Neural progenitor cell (in vitro differentiated cells): ENCODE measurements at places on chromosomes 2 and 18. TPM values are rescaled to one million over a fixed set of nuclear protein-coding genes. Genes with fewer than 3 reads are reported as not detected.

Gene ZBTB7C
- total RNA-seq: 0.15 and 2.3 TPM in 2 replicates

Gene SH2D6
- total RNA-seq: 0.07 and 0.74 TPM in 2 replicates

Gene ICA1L
- total RNA-seq: 11.7 and 27.5 TPM in 2 replicates

Gene ST8SIA5
- total RNA-seq: 0.03 and 0.04 TPM in 2 replicates

Gene ALMS1
- total RNA-seq: 55.3 and 58.8 TPM in 2 replicates

Gene CNOT11
- 38.0 and 39.0 TPM in 2 replicates for total RNA-seq

Gene KIF5C
- total RNA-seq: 53.0 and 63.1 TPM in 2 replicates

Gene CXCR1
- total RNA-seq: not detected in 2 replicates

Gene TDRD15
- total RNA-seq: not detected in 2 replicates

Gene FSIP2
- total RNA-seq: 12.7 and 15.9 TPM in 2 replicates

DNA sequence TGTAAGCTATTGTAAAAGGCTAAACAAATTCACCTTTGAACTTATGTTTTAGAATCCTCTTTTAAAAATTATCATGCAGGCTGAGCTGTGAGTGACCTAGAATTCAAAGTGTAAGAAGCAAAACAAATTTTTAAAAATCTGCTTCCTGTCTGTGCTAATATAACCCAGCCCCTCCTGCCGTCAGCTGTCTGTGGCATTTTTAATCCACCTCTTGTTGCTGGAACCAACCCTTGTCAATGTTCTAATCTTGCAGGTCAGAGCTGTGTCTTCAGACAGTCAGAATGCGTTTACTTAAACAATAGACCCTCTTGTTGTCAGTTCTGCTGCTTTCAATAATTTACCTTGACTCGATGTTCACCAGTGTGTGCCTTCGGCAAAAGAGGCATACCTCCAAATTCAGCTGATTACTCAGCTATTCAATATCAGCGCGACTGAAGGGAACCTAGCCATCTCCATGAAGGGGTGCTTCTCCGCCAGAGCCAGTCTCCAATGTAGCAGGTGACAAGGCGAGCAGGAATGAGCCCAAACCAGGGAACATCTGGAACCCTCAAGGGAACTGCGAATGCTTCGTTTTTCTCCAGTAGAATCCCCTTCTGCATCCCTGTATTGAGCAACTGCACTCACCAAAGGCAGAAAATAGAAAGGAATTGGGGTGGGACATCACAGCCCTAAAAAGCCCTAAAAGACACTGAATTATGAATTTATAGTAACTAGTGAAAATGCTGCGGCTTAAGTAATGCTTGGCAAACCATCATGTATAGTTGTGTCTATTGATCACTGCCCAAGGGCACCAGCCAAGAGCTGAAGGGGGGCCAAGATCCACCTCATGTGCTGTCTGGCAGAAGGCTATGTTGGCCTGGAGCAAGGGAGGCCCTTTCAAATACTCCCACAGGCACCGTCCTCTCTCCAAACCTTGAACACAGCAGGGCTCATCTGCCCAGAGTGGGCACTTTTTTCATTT, 62.5 kb downstream of the LYPD6B start:
- DNase-seq: no peak

- no peak for DNase-seq
Measured at GRCh38 chr2:189658306-189659212, 2.7 kb upstream of the ASNSD1 start.

- DNase-seq: no peak
Measured at GRCh38 chr18:61595615-61596251, 262.5 kb downstream of the CDH20 start.

DNA sequence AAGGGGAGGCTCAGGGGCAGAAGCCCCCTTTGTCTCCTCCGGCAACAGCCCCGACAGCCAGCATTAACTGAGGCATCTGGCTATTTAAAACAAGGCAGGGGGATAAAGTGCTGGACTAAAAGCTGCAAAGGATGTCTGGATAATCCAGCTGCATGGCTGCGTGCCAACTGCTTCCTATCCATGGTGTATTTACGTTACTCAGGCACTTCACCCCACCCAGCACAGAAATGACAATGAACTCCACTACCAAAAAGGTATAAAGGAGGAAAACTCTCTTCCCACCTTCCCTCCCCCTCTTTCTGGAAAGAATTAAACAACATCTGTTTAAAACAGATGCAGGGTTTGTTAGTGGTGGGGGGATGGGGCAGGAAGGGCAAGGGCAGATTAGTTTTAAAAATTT, 82.5 kb downstream of the SPRED2 start:
- DNase-seq: peak; percentile 43

GRCh38 chr18:63774511-63774910, 707 bp upstream of the SERPINB7 start:
- no peak for DNase-seq

DNA sequence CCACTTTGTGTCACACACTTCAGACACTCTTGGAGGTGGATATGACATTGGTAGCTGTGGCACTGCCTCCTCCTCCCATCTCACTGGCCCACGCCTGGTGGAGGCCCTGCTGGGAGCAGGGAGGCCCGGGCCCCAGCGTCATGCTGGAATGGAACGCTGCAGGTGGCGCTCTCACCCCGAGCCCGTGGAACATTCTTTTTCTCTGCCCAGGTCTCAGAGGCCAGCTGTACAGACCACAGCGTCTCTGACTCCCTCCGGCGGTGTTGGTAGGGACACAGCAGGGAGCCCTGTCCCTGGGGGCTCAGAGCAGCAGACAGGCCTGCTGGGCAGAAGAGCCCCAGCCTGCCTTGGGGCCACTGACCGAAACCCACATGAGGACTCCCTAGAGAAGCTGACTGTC, 218.1 kb downstream of the TWIST2 start:
- DNase-seq: no peak

DNA sequence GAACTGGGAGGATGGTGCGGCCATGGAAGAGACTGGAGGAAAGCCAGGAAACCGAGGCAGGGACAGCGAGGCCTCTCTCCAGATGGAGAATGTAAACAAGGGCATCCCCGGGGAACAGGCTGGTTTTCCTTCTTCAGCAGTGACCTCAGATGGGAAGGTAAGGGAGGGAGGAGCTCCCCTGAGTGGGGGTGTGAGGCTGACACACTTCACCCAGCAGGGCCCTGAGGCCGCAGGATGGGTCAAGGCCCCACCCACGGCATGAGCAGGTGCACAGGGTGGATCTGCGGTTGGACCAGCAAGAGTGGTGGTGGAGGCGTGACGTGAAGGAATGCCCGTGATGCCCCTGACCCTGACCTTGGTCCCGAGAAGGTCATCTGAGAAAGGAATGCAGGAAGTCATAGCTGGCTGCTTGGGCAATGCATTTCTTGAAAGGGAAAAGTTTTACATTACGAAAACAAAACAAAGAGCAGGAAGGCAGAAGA, 48.1 kb downstream of the ADCY3 start:
- DNase-seq: no peak

- no peak for DNase-seq
Measured at GRCh38 chr2:8424997-8425900, 256.6 kb upstream of the ID2 start.

DNA sequence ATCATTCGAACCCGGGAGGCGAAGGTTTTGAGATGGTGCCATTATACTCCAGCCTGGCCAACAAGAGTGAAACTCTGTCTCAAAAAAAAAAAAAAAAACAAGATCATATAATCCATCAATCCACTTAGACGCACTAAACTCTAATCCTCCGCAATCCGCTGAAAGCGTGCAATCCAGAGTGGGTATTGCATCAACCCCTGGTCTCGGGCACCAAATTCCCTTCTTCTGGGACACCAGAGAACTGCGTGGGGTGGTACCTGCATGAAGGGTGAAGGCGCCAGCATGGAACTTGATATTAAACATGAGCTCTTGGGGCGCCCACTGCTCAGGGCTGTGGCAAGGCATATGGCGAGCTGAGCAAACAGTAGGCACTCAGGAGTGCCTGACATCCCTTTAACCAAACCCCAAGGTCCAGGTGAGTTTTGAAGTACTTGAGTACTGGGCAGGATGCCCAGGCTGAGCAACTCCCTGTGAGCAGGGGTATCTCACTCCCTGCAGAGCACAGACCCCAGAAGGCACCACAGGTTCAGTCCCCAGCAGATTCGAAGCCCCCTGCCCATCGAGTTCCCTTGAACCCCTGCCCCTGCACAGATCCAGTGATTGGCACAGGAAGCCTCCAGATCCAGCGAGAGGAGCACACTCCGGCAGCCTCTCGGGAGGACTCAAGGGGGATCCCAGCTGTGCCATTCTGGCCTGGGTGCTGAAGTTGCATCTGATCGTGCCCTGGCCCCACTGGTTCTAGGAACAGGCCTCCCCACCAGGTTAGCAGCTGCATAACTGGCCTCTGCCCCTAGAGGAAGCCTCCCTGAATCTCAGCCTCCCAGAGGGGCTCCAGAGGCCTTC, 8.0 kb downstream of the ALPI start:
- DNase-seq: no peak

GRCh38 chr2:102253753-102254150, 57.6 kb upstream of the IL1RL1 start:
- no peak for DNase-seq

DNA sequence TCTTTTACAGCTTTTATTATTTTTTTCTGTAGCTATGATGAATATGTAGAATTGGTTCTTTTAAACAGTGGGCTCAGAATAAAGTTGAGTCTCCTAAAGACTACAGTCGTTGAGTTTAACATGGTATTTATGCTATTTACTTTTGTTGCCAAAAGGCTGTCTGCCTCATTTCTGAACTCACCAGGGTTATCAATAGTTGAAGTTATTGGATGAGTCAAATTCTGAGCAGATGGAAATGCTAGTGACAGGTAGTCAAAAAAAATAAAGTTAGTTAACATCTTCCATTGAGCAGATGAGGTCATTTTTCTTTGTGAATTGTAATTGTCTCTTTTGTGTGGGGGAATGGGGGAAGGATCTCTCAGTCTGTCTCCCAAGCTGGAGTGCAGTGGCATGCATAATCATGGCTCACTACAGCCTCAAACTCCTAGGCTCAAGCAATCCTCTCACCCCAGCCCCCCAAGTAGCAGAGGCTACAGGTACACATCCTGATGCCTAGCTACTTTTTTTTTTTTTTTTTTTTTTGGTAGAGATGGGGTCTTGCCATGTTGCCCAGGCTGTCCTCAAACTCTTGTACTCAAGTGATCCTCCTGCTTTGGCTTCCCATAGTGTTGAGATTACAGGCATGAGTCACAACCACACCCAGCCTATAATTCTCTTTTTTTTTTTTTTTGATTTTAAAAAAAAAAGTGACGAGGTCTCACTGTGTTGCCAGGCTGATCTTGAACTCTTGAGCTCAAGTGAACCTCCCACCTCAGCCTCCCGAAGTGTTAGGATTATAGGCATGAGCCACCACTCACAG, 8.9 kb downstream of the PAPOLG start:
- DNase-seq: no peak

DNA sequence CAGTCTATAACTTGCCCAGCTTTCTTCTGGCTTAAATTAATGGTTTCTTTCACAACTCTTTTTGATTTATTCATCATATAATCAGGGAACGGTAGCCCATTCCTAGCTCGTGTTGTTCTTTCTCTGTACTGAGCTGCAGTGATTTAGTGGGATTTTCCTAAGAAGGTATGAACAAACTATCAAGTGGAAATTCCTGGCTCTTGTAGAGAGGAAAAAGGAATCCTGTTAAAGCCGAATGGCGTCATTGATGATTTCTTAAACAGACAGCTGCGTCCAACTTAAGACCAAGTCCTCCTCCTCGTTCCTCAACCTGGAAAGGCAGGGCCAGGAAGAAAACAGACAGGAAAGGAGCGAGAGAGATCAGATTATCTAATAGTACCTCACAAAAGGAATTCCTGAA, 69.2 kb upstream of the CABLES1 start:
- DNase-seq: no peak

DNA sequence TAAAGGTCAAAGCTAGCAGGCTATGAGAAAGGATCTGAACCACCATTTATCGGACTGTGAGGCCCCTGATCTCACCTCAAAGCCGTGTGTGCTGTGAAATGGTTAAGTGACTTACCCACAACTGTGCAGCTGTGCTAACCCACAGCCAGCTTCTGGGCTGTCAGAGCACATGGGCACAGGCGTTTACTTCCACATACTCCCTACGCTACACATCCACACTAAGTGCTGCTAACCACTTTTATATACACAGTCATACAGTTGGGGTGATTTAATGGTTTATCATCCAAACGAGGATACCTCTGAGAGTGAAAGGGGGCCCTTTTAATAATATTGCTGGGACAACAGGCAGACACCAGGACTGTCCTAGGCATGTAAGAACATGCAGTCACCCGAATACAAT, 37.3 kb downstream of the CYRIA start:
- no peak for DNase-seq

DNA sequence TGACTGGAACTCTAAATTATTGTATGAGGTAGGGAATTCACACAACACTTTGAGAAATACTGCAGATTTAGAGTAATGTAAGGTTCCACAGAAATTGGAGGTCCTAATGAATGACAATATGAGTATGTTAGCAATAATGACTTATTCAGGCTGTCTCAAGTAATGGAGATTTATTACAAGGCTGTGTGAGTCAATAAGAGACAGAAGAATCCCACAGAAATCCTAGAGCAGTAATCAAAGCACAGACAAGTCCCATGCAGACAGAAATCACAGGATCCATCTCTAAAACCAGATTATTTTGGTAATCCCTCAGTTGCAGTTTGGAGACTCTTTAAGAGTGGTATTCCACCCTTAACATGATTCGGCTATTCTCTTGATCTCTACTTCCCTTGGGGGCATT, 83.6 kb downstream of the FAM161A start:
- no peak for DNase-seq

- DNase-seq: no peak
Measured at GRCh38 chr2:214853906-214854305, 44.4 kb upstream of the BARD1 start.

- no peak for DNase-seq
Measured at GRCh38 chr2:196172951-196173350, 1.6 kb upstream of the STK17B start.

GRCh38 chr2:108124736-108125495, 114.9 kb upstream of the SULT1C3 start:
- no peak for DNase-seq

GRCh38 chr18:13036622-13037320, 45.6 kb downstream of the CEP192 start:
- no peak for DNase-seq

DNA sequence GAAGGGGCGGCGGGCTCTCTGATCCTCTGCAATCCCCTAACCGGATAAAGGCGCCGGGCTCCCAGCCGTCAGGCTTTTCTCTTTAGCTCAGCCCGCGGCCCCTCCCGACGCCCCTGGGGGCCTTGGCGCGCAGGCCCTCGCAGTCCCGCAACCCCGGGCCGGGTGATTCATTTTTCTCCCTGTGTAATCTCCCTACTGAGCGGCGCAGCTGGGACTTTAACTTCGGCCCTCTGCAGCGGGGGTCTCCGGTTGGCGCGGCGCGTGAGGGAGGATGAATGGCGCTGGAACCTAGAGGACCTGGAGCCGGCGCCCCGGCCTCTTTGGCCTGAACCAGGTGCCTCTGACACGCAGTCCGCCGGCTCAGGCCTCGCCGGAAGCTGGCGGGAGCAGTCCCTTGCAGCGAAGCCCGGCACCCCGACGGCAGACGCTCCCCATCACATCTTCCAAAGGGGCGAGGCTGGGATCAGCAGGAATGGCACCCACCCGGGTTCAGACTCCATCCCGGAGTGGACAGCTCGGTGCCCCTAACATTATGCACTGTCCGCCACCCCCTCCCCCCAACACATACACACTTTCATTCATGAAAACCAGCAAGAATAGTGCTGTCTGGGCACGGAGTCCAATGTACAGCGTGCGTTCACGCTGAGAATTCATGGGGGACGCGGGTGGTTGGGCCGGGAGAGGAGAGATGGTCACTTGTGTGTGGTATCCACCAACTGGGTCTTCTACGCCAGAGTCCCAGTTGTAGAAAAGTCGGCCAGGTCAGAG, 1.2 kb downstream of the CNGA3 start:
- DNase-seq: peak; percentile 87

GRCh38 chr2:207071820-207072219, 93.9 kb downstream of the KLF7 start:
- no peak for DNase-seq
